T-helper 2 cell (primary cell): ENCODE measurements at places on chromosomes 1 and 21.

DNA sequence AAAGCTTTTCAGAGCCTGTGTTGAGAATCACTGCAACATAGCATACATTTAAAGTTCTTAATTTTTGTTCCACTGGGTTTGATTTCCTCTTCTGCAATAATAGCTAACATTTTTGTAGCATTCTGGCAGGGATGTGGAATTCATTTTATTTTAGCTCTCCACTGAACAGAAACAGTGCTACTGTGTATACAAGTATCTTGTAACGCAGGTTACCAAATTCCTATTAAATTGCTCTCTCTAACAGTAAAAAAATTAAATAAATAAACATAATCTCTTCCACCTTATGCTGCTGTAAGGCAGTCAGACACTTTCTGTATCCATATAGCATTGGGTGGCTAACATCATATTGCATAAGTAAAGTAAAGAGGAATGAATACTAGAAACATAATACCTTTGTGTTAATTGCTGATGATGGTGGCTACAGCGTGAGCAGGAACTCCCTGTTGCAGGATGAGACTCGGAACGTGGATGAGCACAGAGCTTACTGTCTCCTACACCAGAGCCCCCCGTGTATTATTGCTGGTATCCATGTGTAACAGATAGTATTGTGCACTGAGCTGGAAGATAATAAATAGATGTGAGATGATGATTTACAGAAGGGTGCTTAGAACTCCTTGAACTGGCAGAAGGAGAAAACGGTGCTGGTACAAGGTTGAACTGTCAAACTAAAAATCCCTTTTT, 276.9 kb upstream of the SNX7 start:
- no peak for DNase-seq

DNA sequence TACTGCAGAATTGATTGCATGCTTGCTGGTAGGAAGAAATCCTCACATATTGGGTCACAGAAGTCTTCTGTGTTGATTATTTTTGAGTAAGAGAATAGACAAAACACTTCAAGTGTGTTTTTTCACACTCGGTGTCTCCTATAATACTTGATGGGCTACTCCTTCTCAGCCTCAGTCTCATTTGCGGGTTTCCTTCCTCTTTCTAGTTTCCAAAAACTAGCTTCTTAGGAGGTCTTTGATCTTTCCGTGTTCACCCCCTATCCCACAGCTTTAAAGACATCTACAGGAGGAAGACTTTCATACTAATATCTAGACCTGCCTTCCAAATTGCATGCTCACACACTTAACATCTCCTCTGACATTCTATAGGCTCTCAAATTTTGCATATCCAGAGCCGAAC, 40.7 kb upstream of the NTPCR start:
- DNase-seq, result no peak

- DNase-seq, result no peak
Measured at GRCh38 chr1:45518910-45519309, 2.8 kb downstream of the PRDX1 start.

- DNase-seq, result no peak
Measured at GRCh38 chr1:171457412-171457811, 27.9 kb upstream of the PRRC2C start.

DNA sequence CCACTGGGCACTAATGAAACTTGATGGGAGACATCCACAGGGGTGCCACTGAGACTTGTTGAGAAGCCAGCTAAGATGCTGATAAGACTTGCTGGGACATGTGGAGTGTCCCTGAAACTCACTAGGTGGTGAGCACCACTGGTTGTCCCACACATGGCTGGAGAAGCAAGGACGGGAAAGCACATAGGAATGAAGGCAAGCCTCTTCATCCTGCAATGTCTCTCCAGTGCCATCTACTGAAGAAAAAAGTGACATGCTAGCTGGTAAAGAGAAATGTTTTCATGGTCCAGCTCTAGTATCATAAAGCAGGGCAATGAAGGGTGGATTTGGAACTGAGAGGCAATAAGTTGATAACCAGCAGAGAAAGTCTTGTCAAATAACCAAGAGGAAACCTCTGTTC, 283.0 kb downstream of the PAPPA2 start:
- no peak for DNase-seq

- DNase-seq, result no peak
Measured at GRCh38 chr1:168050307-168050706, 86.4 kb downstream of the GPR161 start.

DNA sequence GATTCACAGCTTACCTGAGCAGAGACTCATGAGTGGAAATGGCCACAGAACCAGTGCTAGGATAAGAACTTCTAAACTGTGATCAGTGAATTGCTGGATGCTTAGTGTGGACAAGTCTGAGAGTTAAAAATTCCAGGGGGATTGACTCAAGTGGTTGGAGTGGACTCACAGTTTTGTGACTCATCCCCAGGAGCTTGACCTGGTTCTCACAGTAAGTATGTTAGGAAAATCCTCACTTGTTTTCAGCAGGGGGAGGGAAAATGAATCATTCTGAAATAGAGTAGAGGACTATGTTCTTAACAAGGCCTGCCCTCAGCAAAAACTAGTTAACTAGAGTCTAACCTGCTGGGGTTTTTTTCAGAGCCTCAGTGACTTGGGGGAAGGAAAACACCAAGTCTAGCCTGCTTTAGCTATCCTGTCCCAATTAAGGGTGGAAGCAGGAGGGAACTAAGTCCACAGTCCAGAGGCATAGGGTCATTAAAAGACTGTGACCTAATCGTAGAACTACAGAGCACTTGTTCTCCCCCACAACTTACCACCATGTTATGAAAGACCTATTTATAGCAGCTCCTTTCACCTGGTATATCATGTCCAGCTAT, 6.1 kb upstream of the CDC73 start:
- DNase-seq, result no peak

GRCh38 chr1:17535300-17535936, 4.1 kb upstream of the ARHGEF10L start:
- no peak for DNase-seq

GRCh38 chr1:165712764-165713163, 14.4 kb upstream of the ALDH9A1 start:
- DNase-seq, result no peak

GRCh38 chr1:156668801-156669637, 8.2 kb downstream of the NES start:
- DNase-seq, result no peak

DNA sequence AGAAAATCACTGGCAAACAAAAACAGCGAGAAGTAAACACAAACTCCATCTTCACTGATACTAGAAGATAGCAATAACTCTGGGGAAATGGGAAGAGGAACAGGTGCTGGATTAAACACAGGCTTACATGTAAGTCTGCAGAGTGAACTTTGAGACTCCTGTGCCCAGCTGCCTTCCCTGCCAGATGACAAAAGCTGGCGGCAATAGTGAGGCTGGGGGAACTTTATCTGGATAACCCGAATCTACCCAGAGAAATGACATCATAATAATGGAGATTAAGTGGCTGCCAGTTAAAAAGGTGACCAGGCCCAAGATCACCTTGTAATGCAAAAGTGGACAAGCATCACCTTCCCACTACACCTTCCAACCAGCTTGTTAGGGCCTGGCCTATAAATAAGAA, 184.5 kb downstream of the CHRM3 start:
- DNase-seq, result no peak

- DNase-seq, result no peak
Measured at GRCh38 chr1:171389171-171389570, 75.2 kb downstream of the FMO4 start.

DNA sequence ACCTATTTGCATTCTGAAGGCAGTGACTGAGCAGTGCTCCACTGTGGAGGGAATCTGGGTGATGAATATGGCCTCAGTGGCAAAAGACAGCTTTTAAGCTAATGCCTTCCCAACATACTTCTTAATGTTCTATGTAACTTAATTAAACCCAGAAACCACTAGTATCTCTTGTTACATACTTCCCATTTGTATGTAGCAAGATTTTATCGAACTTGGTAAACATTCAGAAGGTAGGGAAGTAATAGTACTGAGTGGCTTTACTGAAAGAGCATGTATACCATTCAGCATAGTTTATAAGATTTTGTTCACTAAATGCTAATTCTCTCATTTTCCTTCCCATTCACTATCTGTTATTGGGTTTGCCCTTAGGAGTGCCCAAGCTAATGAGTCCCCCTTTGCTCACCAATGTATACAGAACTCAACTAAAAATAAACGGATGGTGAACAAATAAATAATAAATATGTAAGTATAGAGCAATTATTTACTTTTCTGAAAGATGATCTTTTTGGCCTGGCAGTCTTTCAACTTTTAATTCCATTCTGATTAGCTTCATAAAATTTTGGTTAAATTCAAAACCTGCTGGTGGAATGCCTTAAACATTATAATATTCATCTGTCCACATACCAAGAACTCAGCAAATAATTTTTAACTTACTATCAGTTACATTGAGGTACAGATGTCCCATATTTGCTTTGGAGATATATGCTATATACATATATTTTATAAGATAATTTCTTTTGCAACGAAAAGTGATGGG, 204.4 kb downstream of the APP start:
- DNase-seq, result no peak

- DNase-seq, result no peak
Measured at GRCh38 chr21:34800797-34801518, 132.2 kb downstream of the CLIC6 start.

- no peak for DNase-seq
Measured at GRCh38 chr21:36769051-36769839, 70.3 kb downstream of the SIM2 start.

- no peak for DNase-seq
Measured at GRCh38 chr1:112868191-112868590, 87.8 kb downstream of the SLC16A1 start.

DNA sequence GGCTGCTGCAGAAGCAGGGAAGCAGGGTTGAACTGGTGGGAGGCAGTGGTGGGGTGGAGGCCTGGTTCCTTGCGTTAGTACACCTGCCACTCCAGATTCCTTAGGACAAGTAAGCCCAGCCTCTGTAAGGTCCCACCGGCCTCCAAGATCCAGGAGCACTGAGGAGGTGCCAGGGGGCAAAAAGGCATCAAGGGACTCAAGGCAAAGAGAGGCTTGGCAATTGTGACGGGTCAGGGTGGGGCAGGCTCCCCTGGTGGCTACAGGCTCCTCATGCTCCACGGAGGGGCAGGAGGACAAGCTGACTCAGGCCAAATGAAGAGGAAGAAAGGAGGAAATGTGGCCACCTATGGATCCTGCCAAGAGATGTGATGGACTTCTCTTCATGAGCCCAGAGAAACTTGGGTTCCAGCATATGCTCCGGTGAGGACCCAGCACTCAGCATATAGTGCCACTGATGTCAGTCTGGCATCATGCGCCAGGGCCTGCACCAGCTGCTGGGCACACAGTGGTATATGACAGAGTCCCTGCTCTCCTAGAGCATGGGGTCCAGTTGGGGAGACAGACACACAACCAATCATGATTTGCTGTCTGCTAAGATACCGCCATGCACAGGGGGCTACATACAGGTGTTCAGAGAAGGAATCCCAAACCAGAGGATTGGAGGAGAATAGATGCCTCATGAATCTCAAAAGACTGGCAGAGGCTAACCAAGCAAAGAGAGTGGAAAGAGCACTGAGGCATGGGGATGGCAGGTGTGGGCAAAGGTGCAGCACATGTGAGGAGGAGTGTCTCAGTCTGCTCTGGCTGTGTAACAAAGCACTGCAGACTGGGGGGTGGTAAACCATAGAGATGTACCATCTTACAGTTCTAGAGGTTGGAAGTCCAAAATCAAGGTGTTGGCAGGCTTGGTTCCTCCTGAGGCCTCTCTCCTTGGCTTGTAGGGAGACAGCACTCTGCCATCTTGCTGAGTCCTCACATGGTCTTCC, 249.7 kb downstream of the RHOU start:
- no peak for DNase-seq
